Panc1 (cell line): ENCODE measurements at places on chromosomes 16 and 17. TPM values are rescaled to one million over a fixed set of nuclear protein-coding genes. Genes with fewer than 3 reads are reported as not detected.

DNA sequence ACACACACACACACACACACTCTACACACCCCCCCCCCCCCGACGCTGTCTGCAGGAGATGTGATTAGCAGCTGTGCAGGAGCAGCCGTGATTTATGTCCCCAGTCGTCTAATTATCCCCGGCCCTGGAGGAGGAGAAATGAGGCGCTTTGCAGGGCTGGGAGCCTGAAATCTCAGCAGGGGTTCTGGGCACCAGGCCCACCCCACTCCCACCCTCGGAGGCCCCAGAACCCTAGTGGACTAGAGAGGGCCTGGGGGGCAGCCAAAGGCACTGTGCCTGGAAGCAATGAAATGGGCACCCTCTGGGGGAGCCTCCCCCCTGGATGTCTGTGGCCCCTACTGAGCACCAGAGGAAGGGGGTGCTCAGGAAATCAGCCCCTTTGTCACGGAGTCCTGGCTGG lies 134.2 kb upstream of the CIBAR2 start:
- no peak for DNase-seq
- no peaks in the 10 kb centered on the region for H3K36me3 ChIP-seq
- peaks cover 14% of the 10 kb centered on the region; the same call in 1 of the 2 replicates for H3K4me1 ChIP-seq
- no peak overlapping the region for H3K27ac ChIP-seq
- no peaks in the 10 kb centered on the region for H3K27me3 ChIP-seq
- no peak overlapping the region for H3K4me3 ChIP-seq

The GLIS2 gene
- total RNA-seq = 87.3 TPM

DNA sequence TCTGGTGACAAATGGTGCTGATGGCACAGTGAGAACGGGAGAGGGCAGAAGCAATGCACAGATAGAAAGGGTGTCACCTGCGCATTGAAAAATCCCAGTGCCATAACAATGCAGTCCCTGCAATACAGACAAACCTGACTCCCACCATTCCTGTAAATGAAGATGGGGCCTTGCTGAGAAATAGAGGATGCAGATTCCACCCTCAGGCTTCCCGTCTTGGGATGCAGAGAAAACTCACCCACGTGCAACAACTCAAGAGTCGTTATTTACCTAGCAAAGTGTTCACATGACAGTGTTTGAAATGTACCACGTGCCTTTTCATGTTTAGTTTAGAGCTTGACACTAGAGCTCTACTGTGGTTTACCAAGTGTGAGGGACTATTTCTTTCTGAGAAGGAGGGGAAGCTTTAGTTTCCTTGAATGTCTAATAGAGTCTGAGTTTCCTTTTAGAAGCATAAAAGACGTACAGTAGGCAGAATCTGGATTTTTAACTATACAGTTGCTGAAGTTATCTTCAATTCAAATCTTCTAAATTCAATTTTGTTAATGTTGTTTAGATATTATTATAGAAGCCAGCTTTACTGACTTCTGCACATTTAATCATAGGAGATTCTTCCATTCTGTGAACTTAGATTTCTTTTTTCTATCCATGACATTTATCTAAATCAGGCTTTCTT lies 35.6 kb downstream of the WWOX start:
- no peaks in the 10 kb centered on the region for H3K36me3 ChIP-seq
- H3K4me1 ChIP-seq = no peaks in the 10 kb centered on the region

The FAM83G gene
- 17.3 TPM for total RNA-seq

The ITGB4 gene
- 100 TPM for total RNA-seq

The CLEC3A gene
- total RNA-seq = 0.23 TPM

DNA sequence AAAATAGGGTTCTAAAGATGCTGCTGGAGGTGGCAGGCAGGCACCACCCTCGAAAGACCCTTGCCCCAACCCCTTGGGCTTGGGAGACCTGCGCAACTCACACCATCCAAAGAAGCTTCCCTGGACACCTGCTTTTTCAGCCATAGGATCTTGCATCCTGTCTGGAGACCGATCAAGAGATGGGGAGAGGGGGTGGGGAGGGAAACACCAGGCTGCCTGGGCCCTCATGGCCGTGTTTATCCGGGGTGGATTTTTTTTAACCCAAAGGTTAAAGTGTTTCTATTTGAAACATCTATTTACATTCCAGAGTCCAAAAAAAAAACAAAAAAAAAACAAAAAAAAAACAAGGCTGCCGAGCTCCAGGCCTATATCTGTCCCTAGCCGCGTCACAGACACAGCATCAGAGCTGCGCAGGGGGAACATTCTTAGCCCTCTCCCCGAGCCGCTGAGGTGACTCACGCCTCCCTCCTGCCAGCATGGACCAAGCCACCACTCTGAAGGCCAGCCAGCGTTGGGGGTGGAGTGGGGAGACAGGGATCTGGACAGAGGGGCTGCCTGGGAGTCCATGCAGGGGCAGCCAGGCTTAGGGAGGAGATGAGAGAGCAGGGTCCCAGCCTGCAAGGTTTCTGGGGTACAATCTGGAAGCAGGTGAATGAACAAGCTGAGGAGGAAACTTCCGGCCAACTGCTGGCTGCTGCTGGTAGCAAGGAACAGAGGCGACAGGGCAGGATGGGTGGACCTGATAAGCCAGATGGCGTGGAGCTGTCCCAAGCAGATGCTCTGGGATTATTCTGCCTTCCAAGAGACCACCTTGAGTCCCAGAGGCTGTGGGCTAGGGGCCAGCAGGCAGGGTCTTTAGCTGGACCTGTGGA lies 14.8 kb downstream of the HDAC5 start:
- no peak overlapping the region for H3K4me3 ChIP-seq
- no peak overlapping the region for H3K27ac ChIP-seq
- H3K27me3 ChIP-seq = no peaks in the 10 kb centered on the region
- no peaks in the 10 kb centered on the region for H3K36me3 ChIP-seq
- no peak for DNase-seq
- H3K4me1 ChIP-seq = peaks cover 28% of the 10 kb centered on the region
